ENCODE measurements at places on chromosomes 3 and 15.

GRCh38 chr15:65688462-65688861 is 66.7 kb downstream of the SLC24A1 start:
- DNase-seq, result no peak

DNA sequence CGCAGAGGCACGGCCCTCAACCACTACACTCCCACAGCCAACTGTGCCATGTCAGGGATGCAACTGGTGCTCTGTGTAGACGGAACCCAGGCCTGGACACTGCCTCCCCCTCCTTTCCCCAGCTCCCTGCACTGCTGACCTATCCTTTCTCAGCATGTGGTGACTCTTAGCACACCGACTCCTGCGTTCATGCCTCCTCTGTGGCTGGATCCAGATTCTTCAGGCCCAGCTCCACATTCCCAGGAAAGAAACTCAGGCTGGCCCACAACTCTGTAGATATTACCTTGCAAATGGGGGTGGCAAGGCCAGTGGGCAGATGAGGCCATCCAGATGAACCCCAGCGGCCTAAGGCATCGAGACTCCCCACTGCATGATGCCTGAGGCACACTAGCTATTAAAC is 272.7 kb downstream of the OCA2 start:
- no peak for DNase-seq

- no peak for DNase-seq
These were observed 353.7 kb downstream of the RSL24D1 start for GRCh38 chr15:54843006-54843405.

DNA sequence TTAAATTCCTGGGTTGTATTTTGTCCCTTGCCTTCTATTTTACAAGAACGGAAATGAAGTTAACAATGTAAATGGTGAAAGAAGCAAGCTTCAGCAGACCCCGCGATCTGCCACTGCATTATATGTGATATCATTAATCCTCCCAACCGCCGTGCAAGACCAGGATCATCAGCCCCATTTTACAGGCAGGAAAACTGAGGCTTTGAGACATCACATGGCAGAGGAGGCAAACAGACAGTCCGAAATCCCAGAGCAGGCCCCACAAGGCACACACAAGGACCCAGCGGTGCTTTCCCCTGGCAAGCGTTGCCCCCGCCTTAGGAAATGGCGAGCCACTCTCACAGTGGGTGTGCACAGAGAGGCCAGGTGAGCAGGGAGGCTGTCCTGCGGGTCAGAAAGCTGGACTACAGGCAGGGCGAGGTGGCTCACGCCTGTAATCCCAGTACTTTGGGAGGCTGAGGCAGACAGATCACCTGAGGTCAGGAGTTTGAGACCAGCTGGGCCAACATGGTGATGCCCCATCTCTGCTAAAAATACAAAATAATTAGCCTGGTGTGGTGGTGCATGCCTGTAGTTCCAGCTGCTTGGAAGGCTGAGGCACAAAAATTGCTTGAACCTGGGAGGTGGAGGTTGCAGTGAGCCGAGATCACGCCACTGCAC is 16.2 kb downstream of the FGD5 start:
- DNase-seq, result no peak

GRCh38 chr3:25461946-25462345 is 33.9 kb downstream of the RARB start:
- no peak for DNase-seq

DNA sequence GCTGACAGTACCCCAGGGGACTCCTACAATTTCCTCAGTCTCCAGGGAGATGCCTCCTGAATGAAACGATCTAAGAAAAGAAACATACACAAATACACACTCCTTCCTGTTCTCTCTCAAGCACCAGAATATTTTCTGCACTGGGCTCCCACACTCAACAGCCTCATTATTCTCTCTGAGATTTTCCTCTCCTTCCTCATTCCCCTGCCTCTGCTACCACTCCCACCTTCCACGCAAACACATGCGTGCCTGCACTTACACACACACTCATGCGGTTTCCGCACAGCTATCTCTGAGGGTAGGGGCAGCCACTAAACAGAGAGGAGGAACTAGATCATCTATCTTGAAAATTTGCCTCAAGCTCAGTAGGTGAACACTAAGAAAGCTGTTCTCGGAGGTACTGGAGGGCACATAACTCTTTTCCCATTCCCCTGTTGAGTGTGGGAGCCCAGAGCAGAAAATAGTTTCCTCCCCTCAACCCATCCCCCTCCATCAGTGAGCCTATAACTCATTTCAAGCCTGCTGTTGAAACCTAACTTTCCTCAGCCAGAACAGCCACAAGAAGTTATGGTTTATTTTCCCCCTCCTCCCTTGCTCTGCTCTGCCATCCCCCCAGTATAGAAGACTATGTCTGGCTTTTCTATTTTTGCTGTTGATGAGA is 30.5 kb upstream of the TIPARP start:
- peak; percentile 14 for DNase-seq

DNA sequence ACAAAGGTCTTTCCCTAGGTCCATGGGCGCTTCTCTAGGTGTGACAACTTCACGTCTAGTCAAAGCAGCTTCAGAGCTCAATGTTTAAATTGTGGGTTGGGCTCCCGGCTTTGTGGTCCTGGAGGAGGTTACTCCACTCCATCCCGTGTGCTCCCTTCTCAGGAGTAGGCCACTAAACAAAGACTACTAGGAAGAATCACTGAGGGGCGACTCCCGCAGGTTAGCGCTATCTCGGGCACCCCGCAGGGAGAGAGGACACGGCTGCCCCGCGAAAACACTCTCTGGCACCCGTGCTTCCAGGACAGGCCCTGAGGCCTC is 500 bp downstream of the PARP6 start:
- no peak for DNase-seq
